H1 (cell line): ENCODE measurements at places on chromosomes 7 and 10.

- peak; percentile 63 for DNase-seq
These were observed 754 bp downstream of the SEMA3D start for GRCh38 chr7:85186083-85186520.

DNA sequence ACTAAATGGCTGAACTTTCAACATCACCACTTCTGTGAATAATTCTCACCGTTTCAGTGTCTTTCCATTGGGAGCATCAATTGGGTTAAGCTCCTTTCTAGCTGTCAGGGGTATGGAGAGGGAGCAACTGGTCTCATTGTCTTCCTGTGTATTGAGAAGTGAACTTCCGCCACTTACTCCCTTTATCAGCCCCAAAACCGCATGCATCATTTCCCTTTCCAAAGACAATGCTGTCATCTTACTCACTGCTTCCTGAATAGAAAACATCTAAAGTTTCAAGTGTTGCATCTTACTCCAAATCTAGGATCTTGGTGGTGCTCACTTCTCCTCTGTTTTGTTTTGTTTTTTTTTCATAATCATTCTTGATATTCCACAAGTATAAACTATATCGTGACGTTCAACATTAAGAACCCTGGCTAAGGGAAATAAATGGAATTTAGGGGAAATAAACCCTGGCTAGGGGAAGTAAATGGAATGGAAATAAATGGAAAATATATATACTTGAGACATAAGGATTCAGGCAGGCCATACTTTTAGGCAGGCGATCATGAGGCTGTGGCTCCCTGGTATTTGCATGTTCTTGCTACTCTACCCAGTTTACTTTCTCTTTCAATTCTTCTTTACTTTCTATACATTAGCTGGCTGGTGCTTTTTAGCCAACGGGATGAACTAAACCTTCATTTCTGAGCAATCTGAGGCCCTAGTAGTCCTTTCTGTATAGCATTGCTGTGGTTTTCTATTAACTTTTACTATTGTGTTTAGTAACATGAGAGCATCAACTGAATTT, 371.9 kb downstream of the BMPER start:
- no peak for DNase-seq

GRCh38 chr7:150847536-150847935, 4.8 kb upstream of the AOC1 start:
- DNase-seq: no peak

GRCh38 chr10:29948881-29949355, 110.5 kb downstream of the JCAD start:
- DNase-seq: no peak

DNA sequence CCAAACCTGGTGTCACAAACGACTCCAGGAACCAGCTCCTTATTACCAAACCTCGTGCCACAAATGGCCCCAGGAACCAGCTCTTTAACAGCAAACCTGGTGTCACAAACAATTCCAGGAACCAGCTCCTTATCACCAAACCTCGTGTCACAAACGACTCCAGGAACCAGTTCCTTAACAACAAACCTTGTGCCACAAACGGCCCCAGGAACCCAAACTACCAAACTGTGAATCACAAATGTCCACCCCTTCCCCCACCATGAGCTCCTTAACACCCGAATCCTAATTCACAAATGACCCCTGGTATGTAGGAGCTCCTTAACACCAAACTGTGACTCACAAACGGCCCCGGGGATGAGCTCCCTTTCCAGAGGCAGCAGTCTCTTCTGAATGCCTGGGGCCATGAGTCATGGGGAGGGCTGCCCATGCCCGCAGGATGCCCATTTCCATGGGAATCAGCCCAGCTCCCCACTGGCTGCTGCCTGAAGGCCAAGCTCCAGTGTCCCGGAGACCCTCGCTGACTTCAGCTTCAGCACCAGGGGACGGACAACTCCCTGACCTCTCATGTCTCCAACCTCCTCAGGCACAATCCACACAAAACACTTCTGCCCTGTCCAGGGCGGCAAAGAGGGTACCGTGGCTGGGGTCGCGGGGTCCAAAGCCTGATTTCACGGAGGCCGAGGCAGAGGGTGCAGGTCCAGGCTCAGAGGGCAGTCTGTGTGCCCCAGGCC, 213.1 kb downstream of the ELFN1 start:
- DNase-seq: peak; percentile 60

GRCh38 chr7:3033136-3033535, 10.5 kb downstream of the CARD11 start:
- no peak for DNase-seq

GRCh38 chr10:43053825-43054224, 23.0 kb upstream of the RET start:
- no peak for DNase-seq

GRCh38 chr7:21579341-21580072, 36.7 kb downstream of the DNAH11 start:
- DNase-seq: no peak

- no peak for DNase-seq
These were observed 38.2 kb downstream of the FAM53B start for GRCh38 chr10:124705817-124706461.

DNA sequence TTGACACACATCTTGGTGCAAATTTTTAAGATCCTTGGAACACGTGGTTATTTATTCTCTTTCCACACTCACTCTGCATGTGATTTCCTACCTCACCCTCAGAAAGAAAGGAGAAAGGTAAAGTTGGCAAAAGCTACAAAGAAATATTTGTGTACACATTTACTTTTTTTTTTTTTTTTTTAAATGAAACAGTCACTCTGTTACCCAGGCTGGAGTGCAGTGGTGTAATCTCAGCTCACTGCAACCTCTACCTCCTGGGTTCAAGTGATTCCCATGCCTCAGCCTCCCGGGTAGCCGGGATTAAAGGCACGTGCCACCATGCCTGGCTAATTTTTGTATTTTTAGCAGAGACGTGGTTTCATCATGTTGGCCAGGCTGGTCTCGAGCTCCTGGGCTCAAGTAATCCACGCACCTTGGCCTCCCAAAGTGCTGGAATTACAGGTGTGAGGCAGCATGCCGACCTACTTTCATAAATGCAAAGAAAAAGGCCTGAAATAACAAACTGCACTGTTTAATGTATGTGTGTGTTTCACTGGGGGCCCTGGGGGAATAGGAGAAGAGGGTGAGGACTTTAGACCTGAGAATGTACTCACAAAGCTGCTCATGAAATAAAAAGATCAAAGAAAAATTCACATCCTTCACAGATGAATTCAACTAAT, 71.6 kb upstream of the GRID1 start:
- DNase-seq: no peak

DNA sequence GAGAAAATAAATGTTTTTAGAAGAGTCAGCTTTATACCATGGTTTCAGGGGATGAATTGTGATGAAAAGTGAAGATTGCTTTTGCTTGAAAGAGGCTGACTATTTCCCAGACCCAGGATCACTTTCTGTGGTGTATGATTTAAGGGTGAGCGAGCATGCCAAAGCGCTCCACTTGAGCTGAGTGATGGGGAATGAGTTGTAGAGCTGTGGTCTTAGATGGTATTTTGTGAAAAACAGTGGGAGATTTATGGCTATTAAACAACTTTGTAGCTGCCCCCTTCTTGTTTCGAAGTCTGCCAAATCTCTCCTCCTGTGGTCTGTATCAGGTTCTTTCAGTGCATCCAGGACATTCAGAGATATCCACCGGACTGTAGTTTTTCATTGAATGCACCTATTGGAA, 888.2 kb downstream of the LRMDA start:
- DNase-seq: no peak

DNA sequence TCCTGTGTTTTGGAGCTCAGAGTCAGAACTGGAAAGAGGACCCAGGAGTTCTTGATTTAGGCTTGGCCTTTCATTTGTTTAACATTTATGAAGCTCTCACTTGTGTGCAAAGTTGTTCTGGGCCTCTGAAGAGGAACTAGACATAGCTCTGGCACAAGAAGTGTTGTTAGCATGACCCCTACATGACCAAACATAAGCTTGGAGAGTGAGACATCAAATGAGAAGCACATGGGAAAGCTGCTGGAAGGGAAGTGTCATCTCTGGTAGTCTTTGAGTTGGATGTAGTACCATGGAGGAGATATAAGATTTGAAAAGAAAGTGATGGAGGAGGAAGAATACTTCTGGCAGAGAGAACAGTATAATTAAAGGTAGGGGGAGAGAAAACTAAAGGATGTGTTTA, 370.1 kb downstream of the ADRA2A start:
- no peak for DNase-seq

DNA sequence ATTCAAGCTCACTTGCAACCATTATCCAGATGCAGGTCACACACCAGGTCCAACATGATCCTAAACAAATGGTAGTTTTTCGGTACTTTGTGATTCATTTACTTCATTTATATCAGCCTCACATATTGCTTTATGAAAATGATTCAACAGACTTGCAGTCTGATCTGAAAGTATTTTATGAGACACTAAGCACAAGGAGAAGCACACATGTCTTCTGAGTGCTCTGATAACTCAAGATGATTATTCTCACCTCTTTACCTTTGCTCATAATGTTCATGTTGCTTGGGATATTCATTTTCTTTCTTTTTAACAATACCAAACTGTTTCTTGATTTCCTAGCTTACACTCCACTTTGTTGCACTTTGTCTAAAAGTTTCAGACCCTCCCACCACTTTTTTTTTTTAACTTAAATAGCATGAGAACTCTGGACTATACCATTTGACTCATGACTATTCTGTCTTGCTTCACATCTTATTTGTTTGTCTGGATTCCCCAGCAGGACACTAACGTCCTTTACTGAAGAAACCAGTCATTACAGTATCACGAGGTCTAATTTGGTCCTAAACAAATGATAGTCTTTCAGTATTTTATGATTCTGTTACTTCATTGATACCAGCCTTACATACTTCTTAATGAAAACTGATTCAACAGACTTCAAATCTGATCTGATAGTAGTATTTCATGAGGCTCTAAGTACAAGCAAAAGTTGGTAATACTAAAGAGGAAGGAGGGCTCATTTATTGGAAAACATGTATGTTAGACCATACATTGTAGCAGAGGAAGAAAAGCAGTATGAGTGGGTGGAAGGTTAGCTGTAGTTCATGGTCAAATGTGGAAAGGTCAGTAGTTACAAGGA, 171.8 kb upstream of the AHR start:
- no peak for DNase-seq

DNA sequence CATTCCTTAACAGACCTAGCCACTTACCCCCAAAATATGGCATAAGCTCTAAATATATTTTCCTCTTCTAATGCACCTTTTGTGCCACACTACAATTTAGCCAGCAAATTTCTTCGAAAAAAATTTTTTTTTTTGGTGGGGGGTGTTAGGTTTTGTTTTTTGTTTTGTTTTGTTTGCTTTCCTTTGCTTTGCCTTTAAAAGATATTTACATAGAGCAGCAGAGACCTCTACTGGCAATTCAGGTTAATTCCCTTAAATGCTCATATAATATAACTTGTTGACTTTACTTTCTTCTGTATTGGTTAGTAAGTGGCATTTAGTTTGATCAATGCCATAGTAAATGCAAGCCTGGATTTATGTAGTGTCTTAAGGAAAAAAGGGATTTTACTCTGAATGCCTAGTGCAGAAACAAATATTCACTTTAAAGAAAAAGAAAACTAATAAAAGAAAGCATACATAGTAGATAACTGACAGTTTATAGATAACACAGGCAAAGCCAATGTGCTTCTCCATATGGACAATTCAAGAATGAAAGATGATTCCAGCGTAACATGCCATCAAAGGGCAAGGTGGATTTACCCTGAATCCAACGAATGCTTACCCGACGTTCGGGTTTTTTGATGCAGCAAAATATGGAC, 1250.6 kb downstream of the GATA3 start:
- no peak for DNase-seq

GRCh38 chr10:3412646-3413045, 240.1 kb upstream of the PITRM1 start:
- DNase-seq: no peak

GRCh38 chr10:98010939-98011685, 19.3 kb downstream of the CRTAC1 start:
- DNase-seq: no peak

DNA sequence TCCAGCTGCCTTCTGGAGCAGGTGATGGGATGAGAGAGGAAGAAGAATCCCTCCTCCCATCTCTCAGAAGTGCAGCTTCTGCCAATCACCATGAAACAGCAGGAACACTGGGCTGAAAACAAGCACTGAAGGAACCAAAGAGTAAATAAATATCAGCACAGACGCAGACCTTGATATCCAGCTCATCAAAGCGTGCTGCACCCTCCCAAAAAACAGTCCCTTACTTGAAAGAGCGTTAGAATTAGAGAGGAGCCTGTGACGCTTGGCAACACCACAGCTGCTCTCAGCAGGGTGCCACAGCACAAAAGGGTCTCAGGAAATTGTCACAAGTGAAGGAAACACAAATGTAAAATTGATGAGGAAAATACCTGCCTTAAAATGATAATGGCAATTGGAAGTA, 39.5 kb downstream of the KLF6 start:
- DNase-seq: no peak

DNA sequence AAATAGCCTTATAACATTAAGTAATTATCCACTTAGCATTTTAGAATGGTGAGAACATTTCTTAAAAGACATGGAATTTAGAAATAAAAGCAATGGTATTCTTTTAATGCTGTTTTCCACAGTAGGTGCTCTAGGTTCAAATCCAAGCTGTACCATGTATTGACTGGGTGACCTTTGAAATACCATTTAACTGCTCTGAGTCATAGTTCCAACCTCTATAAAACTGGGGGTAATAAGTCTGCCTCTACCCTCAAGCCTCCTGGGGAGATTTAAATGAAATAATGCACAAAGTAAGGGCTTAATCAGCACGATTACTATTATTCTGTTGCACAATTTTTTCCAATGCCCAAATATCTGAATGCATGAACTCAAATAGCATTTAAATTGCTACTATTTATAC, 236.4 kb upstream of the CCDC6 start:
- DNase-seq: no peak

DNA sequence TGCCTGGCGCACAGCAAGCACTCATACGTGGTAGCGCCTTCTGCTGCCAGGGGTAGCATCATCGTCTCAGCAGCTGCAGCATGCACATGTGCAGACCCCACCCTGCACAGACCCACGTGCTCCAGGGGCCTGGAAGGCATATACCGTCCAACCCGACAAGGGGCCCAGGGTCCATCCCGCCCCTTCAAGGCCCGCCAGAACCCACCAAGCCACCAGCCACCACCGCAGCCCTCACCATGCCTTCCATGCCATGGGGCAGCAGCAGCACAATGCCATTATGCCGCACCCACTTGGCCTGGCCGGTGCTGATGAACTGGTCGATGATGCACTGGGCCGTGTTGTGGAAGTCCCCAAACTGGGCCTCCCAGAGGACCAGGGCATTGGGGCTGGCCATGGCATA, 22.7 kb downstream of the OGDHL start:
- DNase-seq: no peak

GRCh38 chr10:121527690-121528089, 70.6 kb downstream of the FGFR2 start:
- DNase-seq: no peak
